Stimulated activated CD4-positive, alpha-beta T cell treated with anti-CD3 and anti-CD28 coated beads, Interleukin-1b, Interleukin-23, amount 100 ng/mL, for 1 hour (primary cell): ENCODE measurements at places on chromosomes 7 and 10.

DNA sequence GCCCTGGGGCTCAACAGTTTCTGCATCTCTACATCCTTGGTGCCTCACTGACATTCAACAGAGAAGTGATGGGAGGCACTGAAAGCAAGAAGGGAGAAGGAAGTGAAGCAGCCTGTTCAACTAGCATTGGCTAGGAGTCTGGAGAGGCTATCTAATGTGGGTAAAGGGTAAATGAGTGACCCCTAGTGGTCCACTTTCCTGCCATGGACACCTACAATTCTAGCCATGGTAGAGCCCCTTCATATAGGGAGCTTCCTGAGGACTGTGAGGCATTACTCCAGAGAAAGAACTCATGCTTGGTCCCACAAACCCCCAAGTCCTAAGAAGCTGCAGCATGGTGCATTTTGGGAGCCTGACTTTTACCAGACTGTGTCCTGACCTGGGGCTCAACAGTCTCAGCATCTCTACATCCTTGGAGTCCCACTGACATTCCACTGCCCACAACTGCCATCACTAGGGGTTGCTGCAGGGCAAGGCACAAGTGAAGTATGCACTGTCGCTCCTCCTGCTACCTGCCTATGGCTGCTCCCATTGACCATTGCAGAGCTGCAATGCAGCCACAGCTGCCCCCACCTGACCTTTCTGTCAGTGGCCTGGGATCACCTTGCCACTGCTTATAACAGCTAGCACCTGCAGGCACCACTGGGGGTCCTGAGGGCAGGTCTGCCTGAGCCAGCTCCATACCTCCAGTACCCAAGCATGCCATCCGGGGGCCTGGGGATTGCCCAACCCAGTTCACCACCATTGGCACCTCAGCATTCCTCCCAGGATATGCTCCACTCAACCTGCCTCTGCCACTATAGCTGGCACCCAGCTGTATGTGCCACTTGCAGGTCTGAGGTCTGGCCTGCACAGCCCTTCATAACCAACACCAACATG is 44.1 kb upstream of the CDK6 start:
- no peak for DNase-seq

GRCh38 chr7:142645777-142646176 is 103.5 kb upstream of the PRSS1 start:
- no peak for DNase-seq

DNA sequence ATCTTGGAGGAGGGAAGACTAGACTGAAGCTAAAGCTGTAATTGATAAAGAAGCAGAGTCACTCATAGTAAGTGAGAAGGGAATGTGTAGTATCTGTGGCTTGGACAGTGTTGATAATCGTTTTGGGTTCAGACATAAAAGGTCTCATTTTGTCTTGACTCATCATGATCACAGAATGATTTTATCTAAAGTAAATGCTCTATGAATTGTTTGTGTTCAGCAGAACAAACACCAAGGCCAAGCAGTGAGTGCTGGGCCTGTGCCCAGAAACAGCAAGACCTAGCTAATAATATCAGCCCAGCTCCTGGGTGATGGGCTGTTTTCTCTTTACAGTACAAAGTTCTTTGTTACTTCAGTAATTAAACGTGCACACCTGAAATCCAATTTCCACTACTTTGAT is 26.7 kb upstream of the CD36 start:
- DNase-seq: no peak

- no peak for DNase-seq
These were observed 10.2 kb downstream of the FBH1 start for GRCh38 chr10:5900247-5900646.

GRCh38 chr7:102173669-102174068 is 113.0 kb upstream of the SH2B2 start:
- no peak for DNase-seq

DNA sequence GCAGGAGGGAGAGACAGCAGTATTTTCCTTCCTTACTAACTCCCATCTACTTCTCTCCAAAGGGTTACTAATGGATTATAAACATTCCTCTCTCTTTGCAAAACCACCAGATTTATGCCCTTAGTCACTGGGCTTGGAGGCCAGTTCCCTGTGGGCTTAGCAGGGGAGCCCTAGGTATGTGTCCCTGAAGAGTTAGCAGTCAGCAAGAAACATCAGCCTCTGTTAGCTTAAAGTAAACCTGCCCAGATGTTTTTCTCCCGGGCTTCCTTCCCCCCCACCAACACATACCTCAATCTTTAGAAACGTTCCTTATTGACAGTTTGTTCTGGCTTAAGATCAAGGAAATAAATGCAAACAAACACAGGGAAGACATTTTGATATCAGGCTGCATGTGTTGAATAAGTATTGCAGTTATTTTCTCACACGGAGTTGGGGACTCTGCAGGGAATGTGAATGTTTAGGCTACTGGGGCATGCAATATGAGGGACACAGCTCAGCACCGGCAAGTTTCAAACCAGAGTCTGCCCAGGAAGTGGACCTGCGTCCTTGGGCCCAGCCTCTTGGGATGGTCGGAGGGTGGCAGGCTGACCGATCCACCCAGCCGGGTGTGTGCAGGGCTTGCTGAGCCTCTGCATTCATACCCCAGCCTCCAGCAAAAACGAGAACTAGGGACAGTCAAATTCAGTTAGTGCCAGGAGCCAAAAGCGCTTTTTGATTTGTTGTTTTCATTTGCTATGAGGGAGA is 252.0 kb upstream of the GRB10 start:
- DNase-seq: no peak

GRCh38 chr7:12889391-12889790 is 202.0 kb downstream of the ARL4A start:
- no peak for DNase-seq

DNA sequence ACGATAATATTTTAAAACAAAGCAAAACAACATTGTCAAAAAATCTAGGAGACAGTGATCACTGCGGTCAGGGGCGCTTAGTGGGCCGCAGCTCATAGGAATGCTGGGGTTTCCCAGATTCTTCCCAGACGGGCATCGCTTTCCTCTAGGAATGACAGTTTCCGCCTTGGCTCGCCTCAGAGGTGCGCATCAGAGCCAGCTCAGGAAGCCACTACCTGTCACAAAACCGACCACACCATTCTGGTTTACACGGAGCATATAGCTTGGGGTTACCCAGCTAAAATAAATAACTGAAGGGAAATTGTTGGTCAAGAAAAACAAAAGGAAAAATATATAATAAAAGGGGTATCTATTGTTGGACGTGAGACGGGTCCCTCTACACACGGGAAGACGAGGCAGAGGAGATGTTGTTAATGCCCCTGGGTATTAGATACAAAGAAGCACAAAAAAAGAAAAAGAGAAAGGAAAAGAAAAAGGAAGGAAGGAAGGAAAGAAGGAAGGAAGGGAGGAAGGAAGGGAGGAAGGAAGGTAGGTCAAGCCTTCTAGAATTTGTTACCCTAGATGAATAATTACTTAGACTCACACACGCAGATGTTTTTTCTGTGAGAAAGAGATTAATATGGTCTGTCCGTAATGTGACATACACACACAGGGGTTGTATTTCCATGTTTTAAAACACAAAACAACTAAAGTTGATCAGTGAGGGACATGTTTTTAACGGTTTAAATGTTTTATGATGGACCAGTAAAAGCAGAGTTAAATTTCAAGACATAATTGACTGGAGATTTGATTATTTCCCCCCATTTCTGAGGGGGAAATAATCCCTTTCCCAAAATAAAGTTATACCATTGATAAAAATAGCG is 292.4 kb upstream of the NFE2L3 start:
- no peak for DNase-seq

DNA sequence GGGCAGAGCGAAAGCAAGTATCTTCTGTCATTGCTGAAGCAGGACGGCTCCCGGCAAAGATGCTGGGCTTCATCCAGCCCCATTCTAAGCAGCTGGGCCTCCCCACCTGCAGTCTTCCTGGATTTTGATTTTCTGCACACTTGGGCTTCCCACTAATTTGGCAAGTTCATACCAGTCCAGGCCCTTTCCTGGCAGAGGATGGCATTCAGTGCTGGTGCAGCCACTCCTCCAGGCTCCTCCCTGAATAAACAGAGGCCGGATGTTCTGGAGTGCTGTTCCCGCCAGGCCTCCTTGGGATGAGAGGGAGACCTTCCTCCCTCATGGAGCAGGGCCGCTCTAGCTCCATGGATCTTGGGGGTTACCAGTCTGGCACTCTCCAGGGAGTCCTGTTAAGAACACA is 3.4 kb downstream of the BAG3 start:
- no peak for DNase-seq

- no peak for DNase-seq
These were observed 42.2 kb downstream of the XPNPEP1 start for GRCh38 chr10:109880886-109881768.

GRCh38 chr7:16193631-16194030 is 227.7 kb downstream of the CRPPA start:
- DNase-seq: no peak

DNA sequence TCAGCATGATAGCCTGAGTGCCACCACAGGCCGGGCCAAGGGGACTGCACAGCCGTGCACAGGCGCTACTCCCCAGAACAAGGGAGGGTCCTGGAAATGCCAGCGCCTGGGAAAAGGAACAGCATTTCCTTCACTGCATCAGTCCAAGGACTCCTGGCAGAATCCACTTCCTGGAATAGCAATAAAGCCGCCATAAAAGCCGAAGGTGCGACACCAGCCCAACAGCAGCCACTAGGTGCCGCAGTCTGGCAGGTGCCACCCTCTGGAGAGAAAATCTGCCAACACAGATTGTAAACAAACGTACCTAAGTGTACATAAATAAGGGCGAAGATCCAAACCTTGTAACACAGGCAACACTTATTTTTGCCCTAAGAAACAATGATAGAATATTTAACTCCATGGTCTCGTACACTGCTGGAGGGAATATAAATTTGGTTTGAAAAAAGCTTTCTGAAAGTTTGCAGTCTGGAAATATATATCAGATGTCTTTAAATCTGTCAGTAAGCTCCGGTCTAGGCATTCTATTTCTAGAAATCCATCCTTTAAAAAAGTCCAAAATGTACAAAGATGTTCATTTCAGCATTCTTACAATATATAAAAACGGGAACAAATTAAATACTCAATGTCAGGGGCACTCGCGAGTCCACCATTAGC is 22.2 kb downstream of the VOPP1 start:
- DNase-seq: no peak

GRCh38 chr7:135827391-135827790 is 78.8 kb upstream of the FAM180A start:
- DNase-seq: no peak

DNA sequence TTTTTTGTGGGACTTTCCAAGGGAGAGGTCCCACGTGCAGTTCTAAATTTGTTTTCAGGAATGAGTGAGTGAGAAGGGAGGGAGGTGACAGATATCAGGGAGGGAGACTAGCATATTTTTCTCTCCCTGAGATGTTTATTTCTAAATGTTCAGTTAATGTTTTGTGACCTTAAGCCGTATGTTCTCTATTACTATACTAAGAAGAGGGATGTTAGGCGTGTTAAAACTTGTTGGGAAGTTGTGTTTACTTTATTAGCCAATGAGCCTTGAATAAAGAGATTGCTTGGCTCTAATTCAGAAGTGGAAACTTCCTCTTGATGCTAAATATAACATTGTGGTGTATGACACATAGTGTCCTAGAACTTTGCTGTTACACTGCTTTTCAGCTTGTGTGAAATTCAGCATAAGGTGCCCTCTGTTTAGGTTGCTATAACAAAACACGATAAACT is 37.3 kb downstream of the DNAH11 start:
- DNase-seq: no peak

DNA sequence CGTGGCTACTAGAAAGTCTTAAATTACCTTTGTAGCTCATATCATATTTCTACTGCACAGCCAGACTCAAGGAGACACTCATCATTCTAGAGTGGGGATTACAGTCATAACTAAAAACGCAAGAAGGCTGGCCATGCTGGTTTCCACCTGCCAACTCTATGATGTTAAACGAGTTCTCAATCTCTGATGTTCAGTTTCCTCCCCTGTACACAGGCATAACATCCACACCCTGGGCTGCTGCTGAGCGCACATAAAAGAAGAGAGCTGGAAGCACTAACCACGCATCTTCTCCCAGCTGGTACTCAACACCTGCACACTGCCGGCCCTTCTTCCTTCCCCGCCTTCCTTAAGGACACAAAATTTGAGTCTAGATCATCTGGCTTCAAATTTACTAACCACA is 60.5 kb downstream of the SORBS1 start:
- no peak for DNase-seq

- DNase-seq: no peak
These were observed 39.7 kb upstream of the EPHB6 start for GRCh38 chr7:142815134-142815533.

DNA sequence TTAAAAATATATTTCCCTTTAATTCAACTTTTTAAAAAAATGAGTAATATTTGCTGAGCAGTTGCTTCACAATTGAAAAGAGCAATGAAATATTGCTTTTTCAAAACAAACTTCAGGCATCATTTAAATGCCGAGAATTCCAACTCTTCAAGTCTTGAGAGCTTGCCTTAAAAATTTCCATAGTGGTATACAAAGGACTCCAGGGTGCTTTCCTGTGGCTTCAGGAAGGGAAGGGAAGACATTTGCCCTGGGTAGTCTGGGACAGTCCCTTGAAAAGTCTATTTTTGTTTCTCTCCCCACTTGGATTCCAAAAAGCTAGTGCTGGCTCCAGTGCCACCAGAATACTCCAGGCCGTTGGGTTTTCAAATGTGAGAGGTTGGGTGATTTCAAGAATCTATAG is 71.7 kb downstream of the HYCC1 start:
- DNase-seq: no peak
